Activated CD4-positive, alpha-beta T cell treated with anti-CD3 and anti-CD28 coated beads for 36 hours (primary cell): ENCODE measurements at places on chromosomes 3 and 15.

- no peak for DNase-seq
Observed at GRCh38 chr3:37921025-37921424, 59.3 kb downstream of the CTDSPL start.

DNA sequence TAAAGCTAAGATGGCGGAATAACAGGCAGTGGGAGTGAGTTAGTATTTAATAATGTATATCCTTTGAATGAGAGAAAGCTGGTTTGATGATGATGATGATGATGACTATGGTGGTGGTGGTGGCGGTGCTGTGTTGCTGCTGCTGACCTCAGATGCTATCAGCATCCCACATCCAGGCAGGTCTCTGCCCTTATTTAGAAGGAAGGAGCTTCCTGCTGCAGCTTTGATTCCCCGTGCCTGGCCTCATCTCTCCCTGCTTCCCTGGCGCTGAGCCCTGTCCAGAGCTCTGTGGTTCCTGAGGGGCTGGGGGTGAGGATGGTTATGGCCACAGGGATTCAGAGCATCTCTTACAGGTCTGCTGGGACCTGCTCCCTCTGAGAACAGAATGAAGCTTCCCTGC lies 73.1 kb downstream of the RAB11A start:
- DNase-seq: peak; percentile 20

DNA sequence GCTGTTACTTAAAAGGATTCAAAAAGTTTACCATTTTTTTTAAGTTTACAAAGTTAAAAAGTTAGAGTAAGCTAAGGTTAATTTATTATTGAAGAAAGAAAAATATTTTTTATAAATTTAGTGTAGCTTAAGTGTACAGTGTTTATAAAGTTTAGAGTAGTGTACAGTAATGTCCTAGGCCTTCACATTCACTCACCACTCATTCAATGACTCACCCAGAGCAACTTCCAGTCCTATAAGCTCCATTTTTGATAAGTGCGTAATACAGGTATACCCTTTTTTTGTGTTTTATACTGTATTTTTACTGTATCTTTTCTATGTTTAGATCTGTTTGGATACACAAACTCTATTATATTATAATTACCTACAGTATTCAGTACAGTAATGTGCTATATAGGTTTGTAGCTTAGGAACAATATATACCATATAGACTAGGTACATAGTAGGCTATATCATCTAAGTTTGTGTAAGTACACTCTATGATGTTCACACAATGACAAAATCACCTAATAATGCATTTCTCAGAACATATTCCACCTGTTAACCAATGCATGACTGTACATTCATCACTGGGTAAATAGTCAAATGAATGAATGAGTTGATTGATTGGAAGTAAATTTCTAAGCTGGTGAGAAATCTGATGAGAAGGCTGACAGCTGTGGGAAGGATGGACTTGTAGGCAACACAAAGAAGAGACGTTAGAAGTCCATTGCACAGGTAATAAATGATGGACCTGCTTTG lies 95.2 kb upstream of the CDIN1 start:
- DNase-seq: no peak

DNA sequence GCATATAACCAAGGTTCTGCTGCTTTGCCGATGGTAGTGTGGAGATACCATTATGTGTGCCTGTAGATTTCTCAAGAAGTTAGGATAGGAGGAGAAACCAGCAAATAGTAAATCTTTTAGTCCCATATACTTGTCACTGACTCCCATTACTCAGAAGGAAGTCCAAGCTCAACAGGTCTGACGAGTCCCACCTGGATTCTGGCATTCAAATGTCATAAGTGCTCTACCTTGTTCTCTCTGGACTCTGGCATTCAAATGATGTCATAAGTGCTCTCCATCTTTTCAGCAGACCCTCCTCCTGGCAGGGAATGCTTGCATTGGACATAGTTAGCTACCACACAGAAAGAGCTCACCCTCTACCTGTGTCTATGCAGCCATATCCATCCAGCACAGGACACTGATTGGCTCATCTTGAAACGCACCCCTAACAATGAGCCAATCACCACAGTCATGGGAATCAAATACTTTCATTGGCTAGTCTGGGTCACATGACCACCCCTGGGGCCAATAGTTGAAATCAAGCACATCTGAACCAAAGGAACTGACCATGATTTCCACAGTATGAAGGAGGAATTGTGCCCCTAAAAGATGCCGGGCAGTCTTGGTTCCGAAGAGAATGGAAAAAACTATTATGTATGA lies 205.0 kb upstream of the ADAMTS9 start:
- no peak for DNase-seq

- no peak for DNase-seq
Observed at GRCh38 chr3:178709051-178709450, 172.8 kb downstream of the KCNMB2 start.

DNA sequence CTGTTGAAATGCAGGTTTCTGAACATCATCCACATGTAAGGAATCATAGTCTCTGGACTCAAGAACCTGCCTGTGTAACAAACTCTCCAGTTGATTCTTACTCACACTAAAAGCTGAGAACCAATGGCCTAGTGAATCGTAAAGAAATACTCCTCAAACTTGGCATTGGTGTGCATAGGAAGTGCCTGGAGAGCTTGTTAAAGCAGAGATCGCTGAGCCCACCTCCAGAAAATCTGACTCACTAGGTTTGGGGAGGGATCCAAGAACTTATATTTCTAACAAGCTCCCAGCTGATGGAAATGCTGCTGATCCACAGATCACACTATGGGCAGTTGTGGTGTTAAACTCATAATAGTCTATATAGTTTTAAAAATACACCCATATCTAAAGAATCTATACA lies 55.8 kb upstream of the LMCD1 start:
- DNase-seq: no peak

DNA sequence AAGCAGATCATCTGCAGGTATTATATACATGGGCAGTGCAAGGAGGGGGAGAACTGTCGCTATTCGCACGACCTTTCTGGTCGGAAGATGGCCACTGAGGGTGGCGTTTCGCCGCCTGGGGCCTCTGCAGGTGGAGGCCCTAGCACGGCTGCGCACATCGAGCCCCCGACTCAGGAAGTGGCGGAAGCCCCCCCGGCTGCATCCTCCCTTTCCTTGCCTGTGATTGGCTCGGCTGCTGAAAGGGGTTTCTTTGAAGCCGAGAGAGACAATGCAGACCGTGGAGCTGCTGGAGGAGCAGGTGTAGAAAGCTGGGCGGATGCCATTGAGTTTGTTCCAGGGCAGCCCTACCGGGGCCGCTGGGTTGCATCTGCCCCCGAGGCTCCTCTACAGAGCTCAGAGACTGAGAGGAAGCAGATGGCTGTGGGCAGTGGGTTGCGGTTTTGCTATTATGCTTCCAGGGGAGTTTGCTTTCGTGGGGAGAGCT lies 639 bp downstream of the MKRN3 start:
- DNase-seq: peak; percentile 41
